CD4-positive, alpha-beta T cell treated with Interleukin-2 at 100 ng/mL for 4 hours (primary cell): ENCODE measurements at places on chromosomes 3 and 15.

DNA sequence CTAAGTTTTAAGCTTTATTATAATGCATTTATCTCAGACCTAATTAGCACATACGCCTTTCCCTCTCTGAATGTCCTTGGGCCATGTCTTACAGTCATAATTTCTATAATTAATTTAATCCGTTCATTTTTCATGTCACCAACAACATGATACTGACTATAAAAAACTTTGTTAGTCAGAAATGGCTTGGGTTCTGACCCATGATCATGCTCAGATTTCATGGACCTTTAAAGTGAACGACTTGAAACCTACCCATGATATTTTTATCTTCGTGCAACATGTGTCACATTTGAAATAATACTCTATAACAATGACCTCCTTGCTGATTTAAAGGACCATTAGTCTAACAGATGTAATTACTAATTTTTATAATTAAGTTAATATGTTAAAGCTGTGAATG, 1033.8 kb downstream of the DIPK2A start:
- DNase-seq = no peak

DNA sequence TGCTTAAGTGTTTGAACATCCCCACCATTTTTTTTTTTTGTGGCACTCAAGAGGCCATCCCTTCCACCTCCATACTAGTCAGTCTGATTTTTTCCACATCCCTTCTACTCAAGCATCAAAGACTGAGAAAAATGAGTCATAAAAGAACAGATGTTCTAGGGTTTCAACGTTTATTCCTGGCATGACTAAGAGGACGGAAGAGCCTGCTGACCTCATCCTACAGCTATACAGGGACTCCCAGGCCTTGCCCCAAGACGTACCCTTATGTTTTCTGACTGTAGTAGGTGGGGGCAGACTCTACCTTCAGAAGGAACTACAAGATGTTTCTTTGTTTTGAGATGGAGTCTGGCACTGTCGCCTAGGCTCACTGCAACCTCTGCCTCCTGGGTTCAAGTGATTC, 3.3 kb upstream of the ITPKA start:
- no peak for DNase-seq

GRCh38 chr3:131236421-131236820, 145.2 kb upstream of the NUDT16 start:
- DNase-seq = no peak

GRCh38 chr3:150603980-150604319, 829 bp downstream of the SELENOT start:
- DNase-seq = no peak

GRCh38 chr3:71099997-71100719, 483.4 kb downstream of the FOXP1 start:
- no peak for DNase-seq

- DNase-seq = no peak
These were observed 34.5 kb downstream of the USP3 start for GRCh38 chr15:63538876-63539275.

DNA sequence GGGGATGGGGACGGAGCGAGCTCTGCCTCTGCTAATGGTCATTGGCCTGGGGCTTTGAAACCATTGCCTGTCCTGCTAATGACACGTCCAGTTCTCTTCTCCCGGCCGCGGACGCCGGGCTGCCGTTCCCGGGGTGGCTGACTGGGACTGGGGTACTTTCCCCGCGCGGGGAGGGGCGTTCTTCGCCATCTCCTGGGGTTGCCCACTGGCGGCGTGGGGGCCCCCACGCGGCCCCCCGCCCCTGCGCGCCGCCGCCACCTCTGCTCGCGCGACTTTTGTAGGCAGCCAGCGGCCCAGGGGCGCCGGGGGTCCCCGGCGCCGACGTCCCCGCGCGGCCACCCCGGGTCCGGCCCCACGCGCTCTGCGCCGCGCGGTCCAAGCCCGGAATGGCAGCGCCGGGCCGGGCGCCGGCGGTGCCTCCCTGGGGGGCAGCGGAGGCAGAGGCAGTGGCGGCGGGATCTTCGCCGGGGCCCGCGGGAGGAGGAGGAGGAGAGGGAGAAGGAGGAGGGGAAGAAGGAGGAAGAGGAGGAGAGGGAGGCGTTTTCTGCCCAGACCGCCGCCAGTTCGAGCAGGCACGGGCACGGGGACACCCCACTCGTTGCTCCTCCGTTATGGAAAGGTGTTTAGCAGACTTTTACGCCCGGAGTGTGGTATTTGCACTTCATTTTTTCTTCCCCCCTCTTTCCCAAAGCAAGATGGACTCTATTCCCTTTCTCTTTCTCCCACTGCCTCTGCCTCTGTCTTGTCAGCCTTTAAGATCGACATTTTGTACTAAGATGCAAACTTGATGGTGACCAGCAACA, 2.3 kb downstream of the BBX start:
- peak; percentile 35 for DNase-seq

DNA sequence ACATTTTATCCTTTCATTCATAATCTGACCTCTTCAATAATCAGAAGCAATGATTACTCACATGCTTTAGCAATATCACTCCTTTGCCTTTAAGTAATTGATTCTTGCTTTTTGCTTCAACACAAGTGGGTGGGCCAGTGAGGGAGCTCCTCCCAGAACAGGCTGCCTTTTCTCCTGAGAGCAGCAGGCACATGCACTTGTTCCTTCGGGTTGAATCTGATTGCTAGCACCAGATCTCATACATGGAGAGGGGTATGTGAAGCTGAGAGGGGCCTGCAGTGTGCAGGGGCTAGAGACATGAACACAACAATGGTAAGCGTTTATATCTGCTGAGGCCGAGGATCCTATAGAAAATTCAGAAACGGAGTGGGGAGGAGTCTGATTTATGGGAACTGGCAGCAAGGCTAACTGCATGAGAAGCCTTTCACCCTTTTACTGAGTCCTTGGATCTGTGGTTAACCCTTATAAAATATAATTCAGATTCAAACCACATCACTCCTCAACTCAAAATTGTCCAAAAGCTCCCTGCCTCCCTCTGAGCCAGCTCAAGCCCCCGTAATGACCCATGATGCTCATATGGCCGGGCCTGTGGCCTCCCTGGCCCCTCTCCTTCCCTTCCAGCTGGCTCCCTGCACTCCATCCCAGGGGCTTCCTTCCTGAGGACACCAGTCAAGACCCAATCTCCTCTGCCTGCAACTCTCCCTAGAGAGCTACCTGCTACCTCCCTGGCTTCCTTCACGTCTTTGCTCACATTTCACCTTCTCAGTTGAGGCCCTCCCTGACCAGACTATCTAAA, 32.4 kb downstream of the ZNF445 start:
- no peak for DNase-seq

GRCh38 chr3:154095832-154096421, 25.3 kb upstream of the ARHGEF26 start:
- DNase-seq = no peak

- no peak for DNase-seq
These were observed 46.1 kb upstream of the KLHL25 start for GRCh38 chr15:85840802-85841152.

DNA sequence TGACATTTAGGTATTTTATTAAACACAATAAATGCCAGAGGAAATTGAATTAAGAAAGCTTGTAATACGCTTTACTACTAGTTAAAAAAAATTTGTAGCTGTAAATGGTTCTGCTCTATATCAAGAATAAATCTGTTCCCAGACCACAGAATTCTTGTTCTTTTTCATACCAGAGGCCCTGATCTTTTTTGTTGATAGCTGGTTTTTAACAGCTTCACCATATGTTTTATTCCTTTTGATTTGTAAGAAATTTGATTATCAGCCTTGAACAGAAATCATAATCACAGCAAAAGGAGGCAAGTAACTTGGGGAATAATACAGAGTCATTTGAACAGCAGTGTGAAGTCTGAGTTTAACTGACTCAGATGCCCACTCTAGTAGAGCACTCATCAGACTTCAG, 202.7 kb downstream of the CNTN4 start:
- DNase-seq = no peak

DNA sequence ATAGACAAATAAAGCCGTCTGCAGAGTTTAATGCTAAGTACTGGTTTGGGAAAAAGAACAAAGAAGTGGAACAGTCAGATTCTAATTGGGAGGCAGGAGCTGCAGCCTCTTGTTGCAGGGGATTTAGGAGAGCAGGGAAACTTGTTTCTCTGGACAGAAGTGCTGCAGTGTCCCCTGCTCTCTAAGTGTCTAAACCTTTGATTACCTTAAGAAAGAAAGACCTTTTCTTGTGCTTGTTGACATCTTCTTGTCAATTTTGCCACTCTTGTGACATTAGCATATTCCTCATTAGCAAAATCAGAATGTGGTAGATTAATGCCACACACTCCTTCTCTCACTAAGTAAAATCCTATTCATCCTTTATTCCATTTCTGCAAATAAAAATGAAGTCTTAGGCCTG, 38.8 kb downstream of the TRAT1 start:
- DNase-seq = no peak

GRCh38 chr15:96323319-96324145, 7.0 kb upstream of the NR2F2 start:
- no peak for DNase-seq

GRCh38 chr3:138036572-138036971, 26.6 kb downstream of the CLDN18 start:
- DNase-seq = no peak

- DNase-seq = peak; percentile 16
These were observed 108.5 kb downstream of the APBA2 start for GRCh38 chr15:28994142-28994830.

DNA sequence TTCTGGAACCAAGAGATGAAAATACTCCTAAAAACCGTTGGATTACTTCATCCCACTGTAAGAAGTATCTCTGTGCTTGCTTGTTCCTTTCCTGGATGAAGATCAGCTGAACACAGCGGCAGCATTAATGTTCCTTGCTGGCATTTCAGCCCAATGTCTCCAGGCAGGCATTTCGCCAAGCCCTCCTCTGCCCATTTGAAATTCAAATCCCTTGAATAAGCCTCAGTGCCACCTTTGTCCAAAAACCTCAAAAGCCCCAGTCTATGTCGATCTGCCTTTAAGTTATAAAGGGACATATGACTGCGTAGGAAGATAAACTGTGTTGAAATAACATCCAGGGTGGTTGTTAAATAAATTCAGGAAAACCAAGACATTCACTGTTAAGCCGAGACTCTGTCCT, 156.8 kb upstream of the PDZRN3 start:
- DNase-seq = no peak

DNA sequence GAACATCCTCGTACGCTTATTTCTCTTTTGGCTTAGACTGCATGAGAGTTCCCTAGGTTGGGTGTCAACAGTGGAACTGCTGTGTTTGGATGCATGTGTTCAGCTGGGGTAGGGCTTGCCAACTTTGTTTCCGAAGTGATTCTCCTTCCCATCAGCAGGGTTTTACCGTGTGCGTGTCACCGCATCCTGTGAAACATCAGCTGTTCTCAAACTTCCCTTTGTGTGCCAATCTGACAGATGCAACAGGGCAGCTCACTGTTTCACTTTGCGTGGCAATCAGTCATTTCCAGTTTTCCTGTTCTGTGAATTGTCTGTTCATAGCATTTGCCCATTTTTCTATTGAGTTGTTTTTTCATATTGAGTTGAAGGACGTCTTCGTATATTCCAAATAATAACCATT, 218.8 kb downstream of the VPS13C start:
- DNase-seq = no peak
